GM12892 (cell line): ENCODE measurements at places on chromosomes 16 and 17.

DNA sequence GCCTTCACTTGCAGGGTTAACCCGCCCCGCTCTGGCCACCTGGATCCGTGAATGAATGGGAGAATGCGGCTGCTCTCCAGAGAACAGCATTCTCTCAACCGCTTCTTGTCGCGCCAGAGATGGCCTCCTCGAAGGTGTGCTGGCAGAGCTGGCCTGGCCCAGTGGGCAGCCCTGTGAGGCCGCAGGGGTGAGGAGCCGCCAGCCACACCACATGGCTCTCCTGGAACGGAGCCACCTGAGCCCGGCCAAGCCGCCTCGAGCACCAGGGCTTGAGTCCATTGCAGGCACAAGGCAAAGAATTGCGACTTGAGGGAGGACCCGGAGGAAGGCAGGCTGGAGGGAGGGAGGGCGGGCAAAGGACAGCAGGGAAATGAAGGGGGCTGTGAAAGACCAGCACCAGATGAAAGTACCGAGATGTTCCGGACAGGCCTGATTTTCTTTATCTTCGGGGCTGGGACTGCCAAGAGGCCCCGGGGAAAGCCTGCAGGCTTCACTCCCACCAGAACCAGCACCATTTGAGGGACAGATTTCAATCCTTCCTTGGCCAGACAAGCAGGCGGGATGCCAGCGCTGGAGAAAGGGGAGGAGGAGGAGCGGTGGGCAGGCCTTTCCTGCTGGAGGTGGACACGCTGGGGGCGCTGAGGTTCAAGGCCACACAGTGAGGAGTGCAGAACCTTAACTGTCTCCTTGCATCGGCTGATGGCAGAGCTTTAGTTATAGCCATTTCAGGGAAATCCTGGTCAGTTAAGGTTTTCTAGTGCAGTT lies 69.4 kb downstream of the MRC2 start:
- DNase-seq = no peak

GRCh38 chr17:58403311-58403710 lies 14.0 kb downstream of the RNF43 start:
- no peak for DNase-seq

- no peak for DNase-seq
Observed at GRCh38 chr17:52178012-52178411, 19.5 kb upstream of the CA10 start.

DNA sequence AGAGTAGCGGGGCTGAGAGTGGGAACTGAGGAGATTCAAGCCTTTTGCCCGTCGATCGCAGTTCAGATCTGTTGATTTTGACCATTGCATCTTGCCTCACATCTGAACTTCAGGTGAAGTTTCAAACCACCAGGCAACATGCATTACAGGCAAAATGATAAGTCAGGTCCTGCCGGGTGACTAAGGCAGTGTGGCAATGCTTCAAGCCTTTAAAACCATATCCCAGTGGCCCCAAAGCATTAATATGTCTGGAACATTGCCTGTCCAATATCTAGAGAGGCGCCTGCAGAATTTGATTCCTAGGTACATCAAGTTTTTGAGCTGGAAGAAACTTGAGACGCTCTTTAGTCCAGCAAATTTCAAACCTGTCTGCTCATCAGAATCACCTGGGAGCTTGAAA lies 502.8 kb downstream of the MAF start:
- no peak for DNase-seq

- DNase-seq = no peak
Observed at GRCh38 chr17:45320931-45321461, 4.2 kb upstream of the MAP3K14 start.
